ENCODE measurements at places on chromosomes 7 and 10.

DNA sequence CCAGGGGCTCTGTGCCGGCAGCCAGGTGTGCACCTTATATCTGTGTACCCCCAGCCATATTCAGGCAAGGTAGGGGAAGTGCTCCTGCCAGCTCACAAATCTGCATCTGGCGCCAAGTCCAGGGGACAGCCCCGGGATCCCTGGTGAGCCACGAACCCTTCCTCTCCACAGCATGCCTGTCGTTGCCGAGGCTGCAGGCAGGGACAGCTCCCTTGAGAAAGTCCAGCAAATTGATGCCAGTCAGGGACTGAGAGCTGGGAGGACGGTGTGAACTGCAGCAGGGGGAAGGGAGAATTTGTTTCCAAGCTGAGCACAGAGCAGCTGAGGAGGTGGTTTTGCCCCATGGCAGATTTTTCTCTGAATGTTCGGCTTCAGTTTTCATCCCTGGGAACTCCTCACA is 919 bp downstream of the PLA2G12B start:
- peak; percentile 16 for DNase-seq

DNA sequence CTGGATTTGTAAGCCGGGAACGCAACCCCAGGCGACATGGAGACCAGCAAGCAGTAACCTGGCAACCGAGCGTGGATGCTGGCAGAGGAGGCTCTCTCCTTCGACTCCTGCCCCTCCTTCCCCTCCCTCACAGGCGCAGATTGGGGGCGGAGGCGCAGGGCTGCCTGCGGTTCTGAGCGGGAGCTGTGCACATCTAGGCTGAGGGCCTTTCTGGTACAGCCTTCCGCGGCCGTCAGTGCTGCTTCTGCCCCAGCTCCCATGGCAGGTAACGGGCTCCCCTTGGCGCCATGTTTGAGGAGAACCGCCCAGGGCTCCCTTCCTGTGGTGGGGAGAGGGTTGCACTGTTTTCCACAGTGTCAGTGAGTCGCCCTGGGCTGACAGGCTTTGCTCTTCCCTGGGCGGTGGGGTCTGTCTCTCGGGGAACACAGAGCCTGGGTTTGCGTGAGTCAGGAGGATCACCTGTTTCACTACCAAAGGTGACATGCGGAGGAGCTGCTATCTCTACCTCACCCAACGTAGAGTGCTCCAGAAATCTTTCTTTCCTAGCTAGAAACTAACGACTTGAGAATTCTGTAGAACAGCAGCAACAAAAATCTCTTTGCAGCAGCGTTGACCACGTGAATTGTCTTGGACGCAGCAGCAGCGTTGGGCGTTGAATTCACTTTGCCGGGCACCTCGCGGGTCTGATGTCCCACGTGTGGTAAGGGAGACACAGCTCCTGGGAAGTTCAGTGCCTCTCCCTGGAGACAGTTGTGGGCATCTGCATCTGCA is 154.8 kb upstream of the COBL start:
- DNase-seq, result no peak

DNA sequence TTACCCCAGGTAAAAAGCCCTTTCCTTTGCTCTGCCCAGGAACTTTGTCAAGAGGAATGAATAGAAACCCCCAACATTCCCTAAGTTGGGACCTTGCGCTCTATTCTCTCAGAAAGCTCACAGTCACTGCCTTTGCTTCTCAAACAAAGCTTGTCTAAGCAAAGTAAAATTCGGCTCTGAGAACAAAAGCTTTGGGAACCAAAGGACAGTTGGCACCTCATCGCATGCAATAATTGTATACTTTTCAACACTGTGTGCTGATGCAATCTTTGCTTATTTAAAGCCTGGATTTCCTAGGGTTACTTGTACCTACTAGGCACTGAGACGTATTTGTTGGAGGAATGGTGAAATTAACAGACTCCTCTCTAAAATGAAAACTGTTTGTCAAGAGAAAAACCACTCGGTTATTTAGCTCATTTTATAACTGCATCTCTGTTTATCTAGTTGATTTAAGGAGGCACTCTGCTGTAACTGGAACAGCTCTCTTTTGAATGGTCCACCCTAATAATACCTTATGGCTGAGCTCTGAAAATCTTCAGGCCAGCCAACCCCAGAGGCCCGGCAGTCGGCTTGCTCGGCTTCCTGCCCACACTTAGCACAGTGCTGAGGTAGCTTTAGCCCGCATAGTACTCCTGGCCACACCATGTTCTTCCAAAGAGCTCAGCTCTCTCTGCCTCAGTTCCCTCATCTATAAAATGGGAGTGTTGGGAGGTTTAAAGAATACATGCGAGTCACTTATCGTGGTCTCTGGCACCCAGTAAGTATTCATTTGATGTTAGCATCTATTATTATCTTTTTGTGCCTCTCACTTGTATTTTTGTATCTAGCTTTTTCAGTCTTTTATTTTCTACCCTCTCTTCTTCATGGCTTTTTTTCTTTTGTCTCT is 80.2 kb upstream of the PRR15 start:
- no peak for DNase-seq

DNA sequence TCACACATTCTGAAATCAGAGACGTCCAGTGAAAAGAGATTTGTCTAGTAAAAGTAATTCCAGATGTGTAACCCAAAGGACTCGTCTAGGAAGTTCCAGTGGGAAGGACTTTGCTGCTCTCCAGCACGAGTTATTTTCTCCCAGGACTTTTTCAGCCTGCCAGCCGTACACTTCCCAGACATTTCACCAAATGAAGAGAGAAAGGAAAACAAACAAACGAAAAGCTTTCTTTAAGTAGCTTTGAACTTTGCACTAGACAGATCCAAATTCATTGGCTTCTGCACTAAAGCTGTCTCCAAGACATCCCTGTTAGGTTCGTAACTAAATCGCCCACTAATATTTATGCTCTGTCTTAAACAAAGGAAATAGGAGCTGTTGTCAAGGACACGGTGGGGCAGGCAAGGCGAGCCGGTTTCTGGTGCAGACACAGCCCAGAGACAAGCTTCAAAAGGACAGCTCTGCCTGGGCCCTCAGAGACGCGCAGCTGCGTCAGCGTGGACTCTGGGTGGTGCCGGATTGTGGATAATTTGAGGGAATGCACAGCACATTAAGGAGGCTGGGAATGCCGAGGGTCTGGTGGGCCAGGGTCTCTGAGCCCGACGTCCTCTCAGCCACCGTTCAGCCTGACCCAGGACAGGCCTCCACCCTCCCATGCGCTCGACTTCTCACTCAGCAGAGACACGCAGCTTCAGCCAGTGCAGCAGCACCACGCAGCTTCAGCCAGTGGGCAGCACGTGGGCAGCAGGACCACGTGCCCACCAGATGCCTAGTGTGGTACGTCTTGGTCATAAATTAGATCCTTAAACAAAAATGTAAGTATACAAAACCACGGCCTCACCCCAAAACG is 64.1 kb upstream of the INSIG1 start:
- peak; percentile 42 for DNase-seq

DNA sequence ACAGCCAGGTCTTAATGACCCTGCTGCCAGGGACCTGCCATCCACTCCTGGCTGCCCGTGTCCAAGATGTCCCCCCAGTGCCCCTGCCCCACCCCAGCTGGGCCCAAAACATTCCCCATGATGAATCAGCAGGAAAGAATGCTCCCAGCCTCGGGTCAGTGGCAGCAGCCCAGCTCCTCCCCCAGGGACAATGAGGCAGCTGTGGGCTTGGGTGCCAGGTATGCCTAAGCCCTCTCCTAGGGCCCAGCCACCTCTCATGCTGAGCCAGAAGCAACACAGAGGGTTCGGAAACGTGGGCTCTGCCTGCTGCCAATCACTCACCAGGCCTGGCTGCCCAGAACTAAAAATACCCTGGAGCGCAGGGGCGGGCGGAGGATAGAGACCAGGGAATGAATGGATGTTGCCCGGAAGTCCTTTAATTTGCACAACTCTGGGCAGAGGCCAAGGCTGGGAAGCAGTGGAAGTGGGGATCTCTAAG is 1.5 kb upstream of the LOXL4 start:
- no peak for DNase-seq

GRCh38 chr10:97468162-97468561 is 22.2 kb downstream of the ZDHHC16 start:
- DNase-seq, result no peak

DNA sequence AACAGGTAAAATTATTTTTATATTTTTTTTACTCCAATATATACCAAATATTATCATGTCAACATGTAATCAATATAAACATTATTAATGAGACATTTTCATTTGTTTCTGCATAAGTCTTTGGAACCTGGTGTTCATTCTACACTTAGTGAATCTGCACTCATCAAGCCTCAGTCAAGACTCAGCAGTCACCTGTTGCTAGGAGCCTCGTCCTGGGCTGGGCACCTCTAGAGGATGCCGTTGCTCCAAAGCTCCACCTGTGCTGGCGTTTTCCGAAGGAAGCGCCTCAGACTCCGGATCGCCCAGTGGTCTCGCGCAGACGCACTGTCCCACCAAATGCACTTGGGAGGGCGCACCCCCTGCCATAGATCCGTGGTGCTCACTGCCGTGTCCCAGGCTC is 604.7 kb upstream of the MKI67 start:
- no peak for DNase-seq

DNA sequence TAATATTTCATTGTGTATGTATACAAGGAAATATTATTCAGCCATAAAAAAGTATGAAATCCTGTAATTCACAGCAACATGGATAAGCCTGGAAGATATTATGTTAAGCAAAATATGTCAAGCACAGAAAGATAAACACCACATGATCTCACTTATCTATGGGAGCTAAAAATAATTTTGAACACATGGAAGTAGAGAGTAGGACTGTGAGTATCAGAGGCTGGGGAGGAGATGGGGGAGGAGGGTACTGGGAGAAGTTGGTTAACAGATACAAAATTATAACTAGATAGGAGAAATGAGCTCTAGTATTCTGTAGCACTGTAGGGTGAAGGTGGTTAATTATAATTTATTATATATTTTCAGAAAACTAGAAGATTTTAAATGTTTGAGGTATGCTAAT is 132.7 kb downstream of the DOCK4 start:
- no peak for DNase-seq

- no peak for DNase-seq
Observed at GRCh38 chr10:61918140-61918539, 16.6 kb downstream of the ARID5B start.

GRCh38 chr10:58734116-58734515 is 221.4 kb downstream of the BICC1 start:
- DNase-seq, result no peak

- no peak for DNase-seq
Observed at GRCh38 chr10:133359972-133360610, 2.3 kb upstream of the FUOM start.

DNA sequence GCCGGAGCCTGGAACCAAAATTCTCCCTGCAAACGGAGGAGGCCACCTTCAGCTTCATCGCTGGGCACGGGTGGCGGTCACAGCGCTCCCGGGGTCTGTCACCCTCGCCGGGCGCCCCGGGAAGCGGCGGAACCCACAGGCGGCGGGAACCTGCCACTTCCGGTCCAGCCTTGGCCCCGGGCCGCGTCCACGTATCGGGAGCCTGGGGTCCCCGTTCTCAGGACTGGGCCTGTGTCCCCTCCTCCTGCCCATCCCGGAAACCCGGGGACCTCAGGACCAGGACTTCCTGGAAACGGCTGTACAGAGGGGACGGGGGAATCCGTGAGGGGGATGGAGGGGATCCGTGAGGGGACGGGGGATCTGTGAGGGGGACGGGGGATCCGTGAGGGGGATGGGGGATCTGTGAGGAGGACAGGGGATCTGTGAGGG is 25.4 kb downstream of the PDGFA start:
- DNase-seq, result no peak

DNA sequence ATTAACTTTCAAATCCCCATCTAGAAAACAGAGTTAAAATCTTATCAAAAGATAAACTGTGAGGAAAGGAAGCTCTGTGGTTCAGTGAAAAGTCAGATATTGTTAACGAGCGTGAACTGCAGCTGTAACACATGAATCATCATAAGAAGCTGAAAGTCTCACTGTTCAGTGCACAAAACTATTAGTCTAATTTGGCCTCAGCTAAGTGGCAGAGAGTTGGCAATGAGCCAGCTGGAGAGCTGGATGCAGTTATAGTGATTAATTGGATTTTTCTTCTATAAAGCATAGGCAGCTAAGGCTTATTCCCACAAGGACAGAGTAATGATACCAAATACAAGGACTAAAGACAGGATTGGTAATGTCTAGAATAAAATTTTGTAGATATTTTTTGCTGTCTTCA is 101.1 kb upstream of the ABCB5 start:
- peak; percentile 26 for DNase-seq

- DNase-seq, result no peak
Observed at GRCh38 chr7:79308192-79308591, 145.3 kb downstream of the MAGI2 start.

DNA sequence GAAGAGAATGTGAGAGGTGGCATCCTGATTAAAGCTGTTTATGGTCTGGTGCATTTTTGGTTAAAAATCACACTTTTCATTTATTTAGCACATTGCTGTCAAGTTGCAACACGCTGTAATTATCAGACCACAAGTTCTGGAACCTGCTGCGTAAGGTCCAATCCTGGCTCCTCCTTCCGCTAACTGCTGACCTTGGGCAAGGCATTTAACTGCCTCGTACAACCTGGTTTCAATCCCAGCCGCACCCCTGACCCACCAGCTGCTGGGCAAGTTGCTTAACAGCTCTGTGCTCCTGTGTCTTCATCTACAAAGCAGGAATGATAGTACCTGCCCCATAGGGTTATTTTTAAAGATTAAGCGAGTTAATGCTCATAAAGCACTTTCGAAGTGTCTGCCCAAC is 281.8 kb downstream of the PAXIP1 start:
- no peak for DNase-seq

DNA sequence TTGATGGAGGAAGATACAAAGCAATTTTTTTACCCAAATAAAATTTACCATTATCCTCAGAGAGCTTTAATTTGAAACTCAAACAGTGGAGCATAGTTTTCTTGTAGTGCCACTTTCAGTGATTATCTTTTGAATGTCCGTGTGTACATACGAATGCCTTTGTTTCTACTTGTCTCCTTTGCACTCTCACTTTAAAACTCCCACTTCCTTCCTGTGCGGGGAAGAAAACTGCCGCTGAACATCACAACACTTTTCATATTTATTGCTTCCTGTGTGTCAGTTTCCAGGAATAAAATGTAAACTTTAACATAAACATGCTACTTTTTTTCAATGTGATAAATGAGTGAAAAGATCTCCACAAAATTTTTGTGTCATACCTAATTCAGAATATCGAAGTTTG is 102.4 kb downstream of the SEMA3A start:
- peak; percentile 17 for DNase-seq

- no peak for DNase-seq
Observed at GRCh38 chr7:12719981-12720865, 32.8 kb downstream of the ARL4A start.

DNA sequence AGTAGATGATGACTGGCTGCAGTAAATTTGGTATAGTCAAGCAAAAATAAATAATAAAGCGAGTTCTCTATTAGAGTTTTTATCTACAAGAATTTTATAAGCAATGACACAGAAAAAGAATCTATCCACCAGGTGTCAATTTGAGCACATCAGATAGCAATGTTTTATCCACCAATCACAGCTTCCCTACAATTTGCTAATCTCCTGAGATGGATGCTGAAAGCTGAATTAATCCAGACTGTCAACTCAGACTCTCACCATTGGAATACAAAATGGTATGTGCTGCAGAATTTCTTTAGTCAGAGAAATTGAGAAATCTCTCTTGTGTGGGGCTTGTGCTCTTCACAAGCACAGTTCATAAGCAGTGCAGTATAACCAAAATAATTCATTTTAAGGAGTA is 888.9 kb upstream of the GHITM start:
- no peak for DNase-seq

Measured in large intestine (tissue), 12 donors.